ENCODE measurements at places on chromosomes 16 and 17. TPM values are rescaled to one million over a fixed set of nuclear protein-coding genes. Genes with fewer than 3 reads are reported as not detected.

Gene TBX6
- total RNA-seq = 1.4 TPM

Gene NUDT21
- total RNA-seq = 79.3 TPM

Gene NHLRC4
- total RNA-seq = 0.52 TPM

Gene NDRG4
- 8.4 TPM for total RNA-seq

Gene ETV4
- 1.1 TPM for total RNA-seq

Gene CTRL
- 0.84 TPM for total RNA-seq

Gene JMJD8
- total RNA-seq = 51.7 TPM

Gene TMEM238L
- not detected for total RNA-seq

Gene JPH3
- 0.21 TPM for total RNA-seq

Gene TMEM100
- total RNA-seq = 6.7 TPM

Gene HBQ1
- not detected for total RNA-seq

Gene DDX52
- total RNA-seq = 19.7 TPM

Gene FAM222B
- total RNA-seq = 18.7 TPM

Gene PRR11
- total RNA-seq = 2.9 TPM

Gene KCNH4
- 0.32 TPM for total RNA-seq

Gene UNC45B
- total RNA-seq = not detected

Gene MYH1
- total RNA-seq = not detected

Gene TP53TG3B
- not detected for total RNA-seq

Gene SPATA32
- not detected for total RNA-seq

Gene TRAPPC1
- 101 TPM for total RNA-seq

Gene CCL4
- total RNA-seq = 12.5 TPM

Gene RNU2-1
- 5,422 TPM for total RNA-seq

Gene SMTNL2
- 0.49 TPM for total RNA-seq

Gene CHST5
- not detected for total RNA-seq

Gene CES1
- total RNA-seq = 92.8 TPM

Gene NT5M
- 2.2 TPM for total RNA-seq

Gene RARA
- total RNA-seq = 52.7 TPM

Gene LRRC37A
- total RNA-seq = 7.7 TPM

Gene LGALS9C
- not detected for total RNA-seq

Gene SLC47A1
- total RNA-seq = 5.7 TPM

Gene EPOP
- total RNA-seq = 1.5 TPM

Gene KRTAP2-2
- total RNA-seq = not detected

Gene CPHXL
- not detected for total RNA-seq

Gene SPAG7
- 48.3 TPM for total RNA-seq

Gene HOXB1
- total RNA-seq = not detected

Gene CES5A
- not detected for total RNA-seq

Gene TPSD1
- total RNA-seq = not detected

Gene GCGR
- total RNA-seq = 0.39 TPM

Gene SLC6A2
- total RNA-seq = not detected

Gene SKA2
- 20.5 TPM for total RNA-seq

Gene LITAFD
- total RNA-seq = not detected

Gene TAF15
- total RNA-seq = 167 TPM

Gene SETD6
- 16.2 TPM for total RNA-seq

Gene CLDN7
- total RNA-seq = 3.3 TPM

Gene FA2H
- total RNA-seq = 0.54 TPM

Gene ACSM2A
- total RNA-seq = not detected

Gene MYO15A
- 3.1 TPM for total RNA-seq

Gene DLX3
- total RNA-seq = 1.3 TPM

Gene RCVRN
- total RNA-seq = 1.0 TPM

Gene ENGASE
- total RNA-seq = 60.3 TPM

Gene SP2
- 18.0 TPM for total RNA-seq

Gene IL21R
- 3.8 TPM for total RNA-seq

Gene TP53TG3C
- not detected for total RNA-seq

Gene SBK1
- total RNA-seq = 0.33 TPM

Gene MLKL
- total RNA-seq = 31.3 TPM

Gene MT1E
- 355 TPM for total RNA-seq

Gene KRT222
- total RNA-seq = 4.5 TPM

Gene FBXO39
- 2.0 TPM for total RNA-seq

Gene C17orf67
- 3.3 TPM for total RNA-seq
